ENCODE measurements at places on chromosomes 1 and 21.
A peak's percentile ranks its signal among the peaks of the same experiment; 100 is the strongest.

- no peak for DNase-seq
Measured at GRCh38 chr1:201399352-201400126, 415 bp upstream of the LAD1 start.

DNA sequence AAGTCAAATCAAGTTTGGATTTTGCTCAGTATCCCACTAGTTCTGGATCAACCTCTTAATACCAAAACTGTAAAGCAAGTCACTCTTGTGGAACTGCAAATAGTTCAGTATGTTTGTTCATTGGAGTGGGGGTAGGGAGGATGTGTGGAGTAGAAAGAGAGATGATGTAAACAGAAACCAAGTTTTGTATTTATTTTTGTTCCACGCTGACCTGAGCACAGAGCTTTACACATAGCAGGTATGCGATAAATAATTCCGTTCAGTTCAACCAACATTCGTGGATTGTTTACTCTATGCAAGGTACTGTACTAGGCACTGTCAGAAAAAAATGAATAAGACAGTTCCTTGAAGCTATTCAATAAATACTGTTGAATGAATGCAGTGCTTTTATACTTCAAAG, 4.5 kb upstream of the ZNF644 start:
- no peak for DNase-seq

- no peak for DNase-seq
Measured at GRCh38 chr1:43773821-43774220, 66.5 kb downstream of the ST3GAL3 start.

GRCh38 chr1:227886503-227886961, 61.2 kb downstream of the WNT9A start:
- DNase-seq = no peak

DNA sequence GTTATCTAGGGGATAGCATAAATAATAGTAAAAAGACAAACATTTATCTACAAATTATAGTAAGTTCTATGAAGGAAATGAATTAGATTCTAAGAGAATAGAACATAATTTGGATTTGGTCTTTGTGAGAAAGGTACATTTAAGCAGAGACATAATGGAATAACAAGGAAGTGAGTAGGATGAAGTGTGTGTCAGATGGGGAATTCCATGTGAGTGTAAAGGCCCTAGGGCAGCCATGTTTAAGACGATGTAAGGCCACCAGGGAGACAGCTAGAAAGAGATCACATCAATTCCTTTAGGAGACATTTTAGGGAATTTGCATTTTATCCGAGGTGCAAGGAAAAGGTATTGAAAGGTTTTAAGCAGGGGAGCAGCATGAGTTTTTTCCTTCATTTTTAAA, 33.8 kb upstream of the ELAVL4 start:
- no peak for DNase-seq

GRCh38 chr1:202572867-202573266, 137.4 kb downstream of the SYT2 start:
- no peak for DNase-seq

GRCh38 chr1:42968654-42969053, 10.0 kb upstream of the SLC2A1 start:
- DNase-seq = no peak

DNA sequence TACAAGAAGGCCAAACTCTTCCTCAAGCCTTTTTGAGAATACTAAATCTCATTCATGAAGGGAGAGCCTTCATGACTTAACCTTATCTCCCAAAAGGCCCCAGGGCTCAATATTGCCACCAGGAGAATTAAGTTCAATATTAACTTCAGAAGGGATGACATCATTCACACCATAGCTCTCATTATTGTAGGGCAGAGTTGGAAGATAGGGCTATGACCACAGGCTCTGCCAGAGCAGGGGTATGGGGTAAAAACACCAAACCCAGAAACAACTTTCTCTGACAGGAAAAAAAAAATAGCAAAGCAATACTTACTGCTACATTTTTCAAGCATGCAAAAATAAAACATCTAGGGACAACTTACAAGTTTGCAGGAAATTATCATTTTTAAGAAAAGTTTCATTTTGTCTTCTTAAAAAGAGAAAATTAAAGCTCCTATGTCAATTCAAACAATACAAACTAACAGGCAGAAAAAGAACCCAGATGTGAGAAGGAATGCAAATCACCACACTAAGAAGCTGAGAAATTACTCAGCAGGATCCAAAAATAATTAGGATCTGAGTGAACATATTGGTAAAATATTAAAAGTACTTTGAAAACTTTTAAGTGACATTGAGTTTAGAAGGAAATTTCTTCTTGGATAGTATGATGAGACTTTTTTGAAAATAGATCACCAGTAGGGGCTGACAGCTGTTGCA, 1156.5 kb downstream of the NCAM2 start:
- no peak for DNase-seq

GRCh38 chr1:72601035-72601674, 318.8 kb upstream of the NEGR1 start:
- peak; percentile 32 for DNase-seq

DNA sequence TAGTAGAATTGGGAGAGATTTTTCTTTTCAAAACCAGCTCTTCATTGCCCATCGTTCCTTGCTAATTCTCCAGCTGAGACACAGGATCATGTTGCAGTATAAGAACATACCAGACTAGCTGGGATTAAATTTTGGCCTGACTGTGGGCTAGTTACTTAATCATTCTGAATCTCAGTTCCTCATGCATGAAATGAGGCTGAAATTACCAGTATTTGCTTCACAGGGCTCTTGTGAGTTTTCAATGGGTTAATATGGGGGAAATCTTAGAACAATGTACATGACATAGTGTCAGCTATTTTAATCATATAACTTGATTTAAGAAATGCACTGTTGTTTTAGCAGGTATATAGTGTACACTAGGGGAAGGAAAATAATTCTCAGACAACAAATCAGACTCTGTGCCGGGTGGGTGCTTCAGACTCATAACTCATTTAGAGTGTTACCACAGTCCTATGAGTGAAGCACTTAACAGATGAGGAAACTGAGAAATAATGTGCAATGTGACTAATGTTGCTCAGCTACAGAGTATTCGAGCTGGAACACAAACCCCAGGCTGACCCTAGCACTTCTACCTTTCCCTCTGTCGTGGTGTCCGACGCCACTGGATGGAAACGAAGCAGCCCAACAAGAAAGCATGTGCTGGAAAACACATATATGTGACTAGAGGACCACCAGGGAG, 137.6 kb upstream of the SGIP1 start:
- DNase-seq = no peak

- no peak for DNase-seq
Measured at GRCh38 chr1:212225416-212225815, 59.8 kb upstream of the PPP2R5A start.

- no peak for DNase-seq
Measured at GRCh38 chr1:245099401-245099800, 55.4 kb upstream of the KIF26B start.

- DNase-seq = no peak
Measured at GRCh38 chr1:46671554-46671953, at the start of gene TEX38. TSS of gene TEX38 (plus strand) at chr1:46671854. CDS start at chr1:46671935, 81 bp downstream.
